ENCODE measurements at places on chromosomes 13 and 19. TPM values are rescaled to one million over a fixed set of nuclear protein-coding genes. Genes with fewer than 3 reads are reported as not detected.

Gene CNN1
- polyA plus RNA-seq: 10.6 TPM

Gene C3
- 19.0 TPM for polyA plus RNA-seq

GRCh38 chr13:106551751-106552150 is 16.2 kb downstream of the ARGLU1 start:
- no peak for DNase-seq

DNA sequence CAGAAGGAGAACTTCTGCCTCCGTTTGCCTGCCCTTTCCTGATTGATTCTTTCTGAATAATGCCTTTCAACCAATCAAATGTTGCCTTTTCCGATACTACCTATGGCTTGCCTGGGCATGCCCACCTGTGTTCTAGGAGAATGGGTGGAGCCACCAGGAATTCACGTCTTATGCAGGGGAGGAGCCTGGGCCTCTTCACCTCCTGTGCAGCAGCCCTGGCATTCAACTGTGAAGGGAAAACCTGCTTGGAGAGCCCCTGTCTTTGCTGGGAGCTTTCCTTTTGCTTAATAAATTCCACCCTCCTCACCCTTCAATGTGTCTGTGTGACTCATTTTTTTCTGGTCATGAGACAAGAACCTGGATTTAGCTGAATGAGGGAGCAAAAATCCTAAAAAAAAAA is 730.7 kb downstream of the UQCRFS1 start:
- DNase-seq: no peak

DNA sequence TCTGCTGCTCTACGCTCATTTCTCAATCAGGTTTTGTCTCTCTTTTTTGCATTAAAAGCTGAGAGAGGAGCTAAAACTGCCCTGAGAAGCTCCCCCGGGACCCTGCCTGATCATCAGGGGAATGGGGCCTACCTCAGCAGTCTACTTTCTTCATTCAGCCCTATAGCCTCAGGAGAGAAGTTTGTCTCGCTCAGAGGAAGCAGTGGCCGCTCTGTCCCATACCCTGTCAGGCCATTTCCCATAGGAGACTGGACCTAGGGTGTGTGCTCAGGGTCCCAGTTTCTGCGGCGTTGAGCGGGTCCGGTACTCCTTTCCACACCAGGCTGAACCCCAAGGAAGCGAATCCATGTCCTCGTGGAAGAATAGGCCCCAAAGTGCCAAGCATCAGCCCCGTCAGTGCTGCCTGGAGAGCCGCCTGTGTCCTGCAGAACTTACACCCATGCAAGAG is 21.7 kb downstream of the UBE2L5 start:
- no peak for DNase-seq

DNA sequence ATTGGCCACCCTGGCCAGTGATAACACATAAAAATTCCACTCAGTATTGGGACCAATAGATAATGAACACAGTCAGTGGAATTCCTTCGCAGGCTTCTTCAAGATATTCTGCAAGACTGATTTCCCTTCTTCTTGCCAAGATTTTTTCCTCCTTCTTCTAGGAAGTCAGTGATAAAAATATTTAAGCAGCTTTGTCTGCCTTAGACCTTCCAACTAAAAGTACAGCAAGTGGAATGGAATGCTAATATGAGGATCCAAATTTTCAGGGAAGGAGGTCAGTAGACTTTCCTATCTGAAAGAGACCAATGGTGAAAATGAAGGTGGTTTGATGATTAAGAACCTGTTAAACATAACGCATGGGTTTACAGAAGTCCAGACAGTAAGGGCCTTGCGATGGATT is 9.6 kb downstream of the STARD13 start:
- DNase-seq: no peak

GRCh38 chr13:108185223-108185622 is 30.1 kb downstream of the LIG4 start:
- no peak for DNase-seq

DNA sequence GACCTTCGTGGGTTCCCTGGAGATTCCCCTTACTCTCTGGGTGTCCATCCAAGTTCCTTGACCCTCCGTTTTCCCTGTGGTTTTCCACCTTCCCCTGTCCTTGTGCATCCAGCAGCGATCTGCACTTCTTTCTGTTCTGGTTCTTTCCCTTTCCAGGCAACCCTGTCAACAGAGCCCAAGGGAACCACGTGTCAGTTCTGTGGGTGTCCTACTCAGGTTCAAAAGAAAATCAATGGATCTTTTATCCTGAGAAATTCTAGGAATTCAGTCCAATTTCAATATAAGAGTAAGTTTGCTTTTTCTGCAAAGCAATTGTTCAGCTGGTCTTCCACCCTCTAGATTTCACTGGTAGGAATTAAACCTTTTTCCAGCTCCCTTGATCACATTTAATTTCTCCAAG is 1394.8 kb upstream of the SLC10A2 start:
- DNase-seq: no peak

- no peak for DNase-seq
Observed at GRCh38 chr13:110125613-110126272, 181.2 kb downstream of the COL4A1 start.

DNA sequence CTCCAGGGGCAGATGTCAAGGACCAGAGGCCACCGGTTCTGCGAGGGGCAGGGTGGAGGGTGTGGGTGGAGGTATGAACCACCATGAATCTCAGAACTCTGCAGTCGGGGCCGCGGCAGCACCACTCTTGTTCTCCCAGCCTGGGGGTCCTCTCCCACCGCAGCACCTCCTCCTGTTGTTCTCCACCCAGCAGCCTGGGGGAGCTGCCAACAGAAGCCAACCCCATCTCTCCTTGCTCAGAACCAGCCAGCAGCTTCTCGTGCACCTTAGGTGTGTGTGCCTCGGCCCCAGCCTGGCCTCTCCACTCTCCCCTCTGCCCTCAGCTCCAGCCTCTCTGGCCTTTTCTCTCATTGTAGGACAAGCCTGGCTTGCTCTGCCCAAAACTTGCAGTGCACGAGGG is 31.9 kb upstream of the CCNE1 start:
- no peak for DNase-seq

GRCh38 chr19:56476651-56477428 is at the start of gene ZNF667:
TSS of gene ZNF667 (minus strand) at chr19:56477345. CDS start at chr19:56462370, 14,975 bp downstream.
- peak; percentile 37 for DNase-seq
